MV-4-11 (cell line): ENCODE measurements at places on chromosomes 2 and 18.
A peak's percentile ranks its signal among the peaks of the same experiment; 100 is the strongest.

GRCh38 chr2:26772064-26773001, 8.2 kb downstream of the SLC35F6 start:
- DNase-seq, result peak; percentile 86

DNA sequence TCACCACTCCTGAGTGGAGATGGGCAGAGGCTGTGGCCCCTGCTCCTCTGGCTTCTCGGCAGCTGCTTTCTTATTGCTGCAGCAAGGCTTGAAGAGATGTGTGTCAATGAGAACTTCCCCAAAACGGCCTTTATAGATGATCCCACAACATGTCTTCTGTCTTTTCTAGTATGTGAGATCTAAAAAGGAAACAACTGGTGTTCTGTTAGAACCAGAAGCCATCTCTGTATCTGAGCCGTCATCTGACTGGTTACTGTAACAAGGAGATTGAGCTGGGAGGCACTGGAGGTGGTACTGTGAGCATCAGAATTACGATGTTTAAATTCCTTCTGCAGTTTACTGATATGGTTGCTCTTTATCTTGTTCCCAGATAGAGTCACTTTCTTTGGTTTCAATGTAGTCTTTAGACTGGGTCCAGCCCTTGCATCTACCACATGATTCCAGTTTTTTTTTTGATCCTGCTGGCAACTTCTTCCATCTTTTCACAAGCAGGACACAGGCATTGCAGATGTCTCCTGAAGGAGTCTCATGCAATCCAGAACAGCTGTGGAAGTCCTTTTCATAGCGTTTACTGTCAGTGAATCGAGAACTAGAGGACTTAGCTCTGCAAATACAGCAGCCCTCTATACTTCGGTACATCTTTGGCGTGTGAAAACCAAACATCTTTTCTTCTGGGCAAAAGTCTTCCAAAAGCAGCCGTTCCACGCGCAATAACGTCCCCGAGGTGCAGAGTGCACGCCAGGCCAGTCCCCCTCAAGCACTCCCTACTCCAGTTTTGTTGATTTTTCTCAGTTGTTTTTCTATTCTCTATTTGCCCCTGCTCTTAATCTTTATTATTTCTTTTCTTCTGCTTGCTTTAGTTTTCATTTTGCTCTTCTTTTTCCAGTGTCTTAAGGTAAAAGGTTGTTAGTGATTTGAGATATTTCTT, 29.7 kb downstream of the TAF4B start:
- DNase-seq, result peak; percentile 83

GRCh38 chr2:142684667-142685066, 192.8 kb upstream of the KYNU start:
- no peak for DNase-seq

DNA sequence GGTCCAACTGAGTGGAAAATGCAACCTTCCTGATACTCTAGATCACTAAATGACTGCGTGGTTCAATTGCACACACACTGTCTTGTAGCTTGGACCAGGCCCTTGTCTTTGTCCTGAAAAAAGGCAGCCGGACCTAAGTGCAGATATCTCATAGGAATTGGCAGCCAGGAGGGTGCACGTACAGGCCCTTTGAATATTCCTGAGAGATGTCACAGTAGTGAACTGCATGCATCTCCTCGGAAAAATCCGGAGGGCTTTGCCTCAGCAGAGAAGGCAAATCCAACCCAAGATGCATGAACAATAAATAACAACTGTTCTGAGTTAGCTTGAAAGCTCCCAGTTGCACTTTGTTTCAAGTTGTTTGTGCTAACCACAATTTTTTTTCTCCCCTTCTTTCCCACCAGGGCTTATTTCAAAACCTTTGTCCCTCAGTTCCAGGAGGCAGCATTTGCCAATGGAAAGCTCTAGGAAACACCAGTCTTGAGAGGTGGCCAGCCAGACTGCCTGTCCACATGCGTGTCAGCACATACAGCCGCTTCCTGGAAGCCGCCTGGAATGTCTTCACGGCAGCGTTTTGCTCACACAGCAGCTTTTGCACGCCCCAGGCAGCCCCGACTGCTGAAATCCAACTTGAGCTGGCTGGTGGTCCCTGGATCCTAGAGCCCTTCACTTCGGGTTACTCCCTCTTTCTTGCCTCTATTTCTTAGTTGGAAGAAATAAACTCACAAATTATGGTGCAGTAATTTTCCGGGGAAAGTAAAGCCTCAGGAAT, 54.4 kb upstream of the FOSL2 start:
- DNase-seq, result no peak

DNA sequence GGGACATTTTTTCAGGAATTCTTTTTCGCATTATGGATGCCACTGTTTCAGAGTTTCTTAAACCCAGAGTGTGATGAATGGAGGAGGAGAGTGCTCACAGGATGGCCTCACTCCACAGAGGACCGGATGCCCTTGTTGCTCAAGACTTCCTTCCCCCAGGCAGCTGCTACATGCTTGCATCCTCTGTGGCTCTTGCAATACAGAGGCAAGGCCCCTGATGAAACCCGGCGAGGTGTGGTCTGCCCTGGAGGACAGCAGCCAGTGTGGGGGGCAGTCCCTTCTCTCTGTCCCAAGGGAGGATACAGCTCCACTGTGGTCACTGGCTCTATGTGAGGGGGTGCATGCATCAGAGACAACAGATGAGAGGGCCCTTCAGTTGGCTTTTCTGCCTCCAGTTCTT, 109.6 kb downstream of the SH3RF3 start:
- DNase-seq, result peak; percentile 97

DNA sequence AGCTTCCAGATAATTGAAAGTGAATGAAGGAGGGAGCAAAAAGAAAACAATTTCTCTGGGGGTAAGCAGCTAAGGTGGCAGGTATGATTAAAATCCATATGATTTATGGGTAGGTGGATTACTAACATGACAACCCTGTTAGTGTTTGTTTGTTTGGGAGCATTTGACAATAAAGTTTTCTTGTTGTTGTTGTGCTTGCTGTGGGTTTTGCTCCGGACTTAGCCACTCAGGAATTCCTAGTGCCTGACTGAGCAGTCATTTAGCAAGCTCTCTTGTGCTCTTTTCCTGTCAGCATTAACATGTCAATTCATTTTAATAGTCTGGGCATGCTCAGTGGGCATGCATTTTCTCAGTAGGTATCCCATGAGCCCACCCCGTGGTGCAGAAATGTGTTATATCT, 674.8 kb upstream of the ZEB2 start:
- DNase-seq, result no peak

DNA sequence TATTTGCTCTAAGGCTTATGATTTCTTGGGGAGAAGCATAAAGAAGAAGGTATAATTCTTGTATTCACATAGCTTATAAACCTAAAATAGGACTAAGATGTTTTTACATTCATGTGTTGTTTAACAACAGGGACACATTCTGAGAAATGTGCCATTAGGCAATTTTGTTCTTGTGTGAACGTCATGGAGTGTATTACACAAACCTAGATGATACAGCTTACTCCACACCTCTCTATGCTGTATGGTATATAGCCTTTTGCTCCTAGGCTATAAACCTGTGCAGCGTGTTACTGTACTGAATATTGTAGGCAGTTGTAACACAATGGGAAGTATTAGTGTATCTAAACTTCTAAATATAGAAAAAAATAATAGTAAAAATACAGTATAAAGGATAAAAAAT, 92.1 kb downstream of the PHLPP1 start:
- peak; percentile 14 for DNase-seq

DNA sequence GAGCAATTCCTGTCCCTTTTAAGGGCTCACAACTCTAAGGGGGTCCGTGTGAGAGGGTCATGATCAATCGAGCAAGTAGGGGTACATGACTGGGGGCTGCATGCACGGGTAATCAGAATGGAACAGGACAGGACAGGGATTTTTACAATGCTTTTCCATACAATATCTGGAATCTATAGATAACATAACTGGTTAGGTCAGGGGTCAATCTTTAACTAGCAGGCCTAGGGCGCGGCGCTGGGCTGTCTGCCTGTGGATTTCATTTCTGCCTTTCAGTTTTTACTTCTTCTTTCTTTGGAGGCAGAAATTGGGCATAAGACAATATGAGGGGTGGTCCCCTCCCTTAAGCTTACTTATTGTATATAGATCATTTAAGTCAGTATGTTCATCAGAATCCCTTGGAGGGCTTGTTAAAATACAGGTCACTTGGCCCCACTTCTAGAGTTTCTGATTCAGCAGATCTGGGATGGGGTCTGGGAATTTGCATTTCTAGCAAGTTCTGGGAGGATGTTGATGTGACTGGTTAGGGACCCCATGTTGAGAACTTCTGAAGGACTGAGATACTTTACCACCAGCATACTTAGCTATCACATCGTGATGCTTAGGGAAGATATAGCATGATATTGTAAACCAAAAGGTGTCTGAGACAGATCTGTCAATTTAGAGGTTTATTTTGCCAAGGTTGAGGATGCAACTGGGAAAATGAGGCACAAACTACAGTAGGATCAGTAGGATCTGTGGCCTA, 2.8 kb upstream of the INPP4A start:
- peak; percentile 11 for DNase-seq

- no peak for DNase-seq
Observed at GRCh38 chr2:215401896-215402379, 33.9 kb downstream of the FN1 start.

DNA sequence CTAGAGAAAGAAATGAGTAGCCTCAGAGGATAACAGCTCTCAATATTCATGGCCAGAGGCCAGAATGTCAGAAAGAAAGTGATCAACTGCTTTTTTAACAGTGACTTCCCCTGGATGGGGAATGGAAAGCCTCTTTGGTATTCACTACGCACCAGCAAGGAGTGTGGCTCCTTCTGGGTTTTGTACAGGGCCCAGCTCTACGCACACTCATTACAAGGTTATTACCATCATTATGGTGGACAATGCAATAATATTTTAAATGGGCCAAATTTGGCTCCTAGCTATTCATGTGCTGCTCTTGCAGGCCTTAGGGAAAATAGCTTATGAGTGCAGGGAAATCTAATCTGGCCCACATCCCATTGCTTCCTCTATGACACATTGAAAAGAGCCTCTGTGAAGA, 1149.5 kb upstream of the FANCL start:
- no peak for DNase-seq

- no peak for DNase-seq
Observed at GRCh38 chr2:138123741-138124140, 159.5 kb downstream of the HNMT start.

GRCh38 chr2:232386740-232387450, 8.3 kb downstream of the ALPP start:
- no peak for DNase-seq

DNA sequence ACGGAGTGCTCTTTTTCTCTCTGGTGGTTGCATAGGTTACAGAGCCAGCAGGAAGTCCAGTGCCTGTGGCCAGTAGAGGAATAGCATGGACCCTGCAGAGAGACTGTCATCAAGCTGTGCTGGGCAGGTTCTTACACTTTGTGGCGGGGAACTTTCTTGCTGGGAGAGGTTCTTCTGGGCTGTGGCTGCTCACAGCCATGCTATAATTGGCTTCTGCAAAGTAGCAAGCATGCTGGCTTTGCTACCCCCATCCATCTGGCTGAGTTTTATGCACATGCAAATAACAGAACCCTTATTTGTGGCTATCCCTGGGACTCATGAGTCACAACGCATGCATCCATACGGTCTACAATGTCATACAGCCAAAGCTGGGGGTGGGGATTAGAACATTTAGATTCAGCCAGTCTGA, 68.9 kb downstream of the PLCL1 start:
- peak; percentile 4 for DNase-seq

GRCh38 chr2:47301277-47301618, 101.7 kb upstream of the MSH2 start:
- no peak for DNase-seq

DNA sequence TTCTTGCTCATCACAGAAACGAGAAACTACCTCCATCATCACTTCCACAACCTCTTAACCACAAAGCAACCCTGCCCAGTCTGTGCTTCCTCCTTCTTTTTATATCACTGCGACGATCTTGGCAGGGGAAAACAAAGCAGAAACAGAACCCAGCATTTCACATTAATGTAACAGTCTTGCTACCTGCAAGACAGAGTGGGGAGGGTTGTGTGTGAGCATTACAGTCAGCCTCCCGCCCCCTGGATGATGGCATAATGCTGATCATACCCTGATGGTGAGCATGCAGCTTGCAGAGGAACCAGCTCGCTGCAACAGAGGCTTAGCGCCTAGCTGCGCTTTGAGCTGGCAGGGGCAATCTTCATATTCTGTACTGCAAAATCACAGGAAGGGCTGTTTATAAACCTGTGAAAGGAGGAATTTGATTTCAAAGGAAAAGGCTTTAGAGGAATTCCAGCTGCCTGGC, 376.1 kb downstream of the IRS1 start:
- peak; percentile 86 for DNase-seq

DNA sequence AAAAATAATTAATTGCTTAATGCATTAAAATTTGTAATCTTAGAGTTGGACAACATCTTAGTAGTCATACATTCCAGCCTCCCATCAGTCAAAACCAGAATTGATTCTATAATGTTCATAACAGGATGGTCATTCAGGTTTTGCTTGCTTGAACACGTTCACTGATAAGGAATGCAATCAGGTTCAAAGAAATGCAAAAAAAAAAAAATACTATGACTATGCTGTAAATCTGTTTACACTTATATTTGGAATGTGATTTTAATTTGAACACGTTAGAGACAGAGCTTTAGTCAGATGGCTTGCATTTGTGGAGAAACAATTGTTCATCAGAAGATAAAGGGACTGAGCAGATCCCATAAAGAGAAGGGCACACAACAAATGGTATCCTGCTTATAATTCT, 131.3 kb upstream of the UNC80 start:
- DNase-seq, result no peak

DNA sequence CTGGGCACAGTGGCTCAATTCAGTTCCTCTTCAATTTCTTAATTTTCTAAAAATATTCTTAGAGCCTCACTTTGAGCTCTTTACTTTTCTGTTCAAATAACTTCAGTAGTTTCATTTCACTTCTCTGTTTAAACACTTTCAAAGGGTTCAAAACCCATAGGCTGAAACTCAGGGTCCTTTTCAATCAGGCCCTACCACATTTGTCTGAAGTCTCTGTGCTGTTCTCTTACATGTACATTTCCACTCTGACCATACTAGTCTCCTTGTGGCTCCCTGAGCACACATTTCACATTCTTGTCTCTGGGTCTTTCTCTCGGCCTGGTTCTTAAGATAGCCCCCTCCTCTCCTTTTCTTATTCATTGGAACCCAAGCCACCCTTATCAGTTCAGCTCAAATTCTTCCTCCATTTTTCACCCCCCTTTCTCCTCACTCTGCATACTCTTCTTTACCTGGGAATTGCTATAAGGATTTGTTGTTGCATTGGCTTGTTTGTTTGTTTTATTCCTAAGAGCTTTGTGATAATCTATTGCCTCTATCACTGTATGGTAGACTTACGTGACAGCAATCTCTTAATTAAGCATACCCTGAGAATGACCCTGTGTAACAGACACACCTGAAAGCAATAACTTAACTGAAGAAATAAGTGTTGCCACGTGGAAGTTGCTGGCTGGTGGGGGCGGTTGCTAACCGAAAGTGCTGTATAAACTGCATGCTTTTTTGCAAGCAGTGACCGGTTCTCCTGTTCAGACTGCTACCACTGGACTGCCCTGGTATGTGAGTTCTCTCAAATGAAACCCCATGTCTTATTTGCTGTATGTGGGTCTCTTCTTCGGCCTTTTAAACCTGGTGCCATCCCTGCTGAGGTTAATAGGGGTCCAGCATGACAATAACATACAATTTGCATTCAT, 27.7 kb upstream of the ACADL start:
- DNase-seq, result no peak

GRCh38 chr2:62760026-62760425, 54.5 kb downstream of the EHBP1 start:
- DNase-seq, result no peak

GRCh38 chr18:9150121-9150520, 13.5 kb downstream of the ANKRD12 start:
- no peak for DNase-seq
